NCI-H774 (cell line): ENCODE measurements at places on chromosomes 4 and X.

DNA sequence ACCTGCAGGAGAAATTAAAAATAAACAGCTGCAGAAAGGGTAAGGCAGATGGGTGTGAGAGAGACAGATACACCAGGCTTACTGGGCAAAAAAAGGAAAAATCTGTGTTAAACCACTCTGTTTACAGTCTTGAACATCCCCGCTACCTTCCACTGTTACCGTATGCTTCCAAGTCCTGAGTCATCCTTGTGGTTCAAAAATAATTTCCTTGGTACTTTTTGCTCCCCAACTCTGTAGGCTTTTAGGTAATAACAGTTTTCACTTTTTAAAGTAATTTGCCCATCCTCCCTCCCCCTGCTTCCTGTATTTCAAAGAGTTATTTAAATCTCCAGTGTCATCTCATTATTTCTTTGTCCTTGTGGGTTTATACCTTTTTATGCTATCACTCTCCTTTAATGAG, 210.1 kb upstream of the FAT4 start:
- DNase-seq, result no peak

- no peak for DNase-seq
Measured at GRCh38 chrX:19658030-19658429, 142.7 kb upstream of the MAP3K15 start.

DNA sequence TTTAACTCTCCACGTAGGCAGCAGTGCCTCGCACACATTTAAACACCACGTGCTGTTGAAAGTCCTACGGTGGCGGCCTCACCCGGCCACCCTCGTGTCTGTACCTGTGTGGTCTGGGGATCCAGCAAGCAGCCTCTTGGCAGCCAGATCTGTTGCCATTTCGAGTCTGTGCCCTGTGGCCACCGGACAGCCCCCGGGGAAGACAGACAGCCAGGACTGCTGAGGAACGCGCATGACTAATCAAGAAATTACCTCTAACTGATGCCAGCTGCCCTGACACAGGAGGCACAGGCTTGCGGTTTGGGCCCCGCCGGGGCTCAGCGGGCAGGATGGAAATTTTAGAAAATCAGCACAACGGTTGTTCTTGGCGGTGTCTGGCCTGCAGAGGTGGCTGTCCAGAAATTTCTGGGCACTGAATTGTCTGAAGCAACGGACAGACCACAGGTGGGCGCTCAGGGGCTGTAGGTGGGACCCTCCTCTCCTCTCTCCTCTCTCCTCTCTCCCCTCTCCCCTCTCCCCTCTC, 15.6 kb upstream of the ASMTL start:
- no peak for DNase-seq

DNA sequence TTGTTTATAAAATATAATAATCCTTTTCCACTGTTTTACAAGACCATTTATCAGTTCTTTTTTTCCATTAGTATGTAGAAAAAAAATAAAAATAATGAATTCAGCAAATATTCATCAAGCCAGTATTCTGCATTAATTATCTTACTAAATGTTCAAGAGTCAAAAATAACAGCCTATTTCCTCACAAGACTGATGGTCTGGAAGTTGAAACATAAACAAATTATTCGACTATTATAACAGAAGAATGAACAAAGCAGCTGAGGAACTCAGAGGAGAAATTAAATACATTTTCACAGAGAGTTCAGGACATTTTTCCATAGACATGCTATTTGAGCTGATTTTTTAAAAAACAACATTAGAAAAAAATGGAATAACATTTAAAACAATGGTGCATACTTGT, 2594.8 kb downstream of the ARAP2 start:
- DNase-seq, result no peak

DNA sequence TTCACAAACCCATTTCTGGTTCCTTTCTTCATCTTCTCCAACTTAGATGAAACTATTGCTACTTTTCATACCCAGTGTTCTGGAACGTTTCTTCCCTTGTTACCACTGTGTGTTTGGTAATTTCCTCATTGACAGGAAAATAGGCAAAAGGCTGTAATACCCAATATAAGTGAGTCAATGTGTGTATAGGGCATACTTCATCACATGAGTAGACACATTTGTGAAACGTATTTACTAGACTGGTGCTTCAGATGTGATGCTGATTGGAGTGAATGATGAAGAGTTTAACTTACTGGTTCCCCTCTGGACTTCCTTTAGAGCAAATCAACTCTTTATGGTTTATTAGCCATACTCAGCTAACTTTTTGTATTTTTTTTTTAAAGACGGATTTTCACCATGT, 195.1 kb upstream of the ATP6AP2 start:
- no peak for DNase-seq
